ENCODE measurements at places on chromosomes 3 and 15.

- no peak for DNase-seq
Measured at GRCh38 chr3:50352781-50353180, 2.1 kb downstream of the CYB561D2 start.

DNA sequence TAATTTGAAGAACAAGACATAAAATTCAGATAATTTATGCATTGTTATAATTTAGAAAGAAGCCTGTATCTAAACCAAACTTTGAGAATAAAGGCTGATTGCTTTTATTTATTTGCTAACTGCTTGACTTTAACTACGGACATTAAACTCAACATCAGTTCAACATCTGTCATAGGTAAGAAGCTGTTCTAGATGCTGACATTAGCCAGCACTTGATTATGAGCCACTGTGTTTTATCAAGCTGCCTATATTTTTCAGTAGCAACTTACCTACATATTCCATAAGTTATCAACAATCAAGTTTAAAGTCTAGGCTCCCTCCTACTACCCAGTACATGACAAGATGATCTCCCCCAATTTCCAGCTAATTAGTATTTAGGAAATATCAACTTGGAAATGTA, 42.1 kb downstream of the USF3 start:
- no peak for DNase-seq

- no peak for DNase-seq
Measured at GRCh38 chr15:95563634-95564033, 766.9 kb upstream of the NR2F2 start.

- no peak for DNase-seq
Measured at GRCh38 chr3:181383760-181384159, 328.0 kb upstream of the SOX2 start.

DNA sequence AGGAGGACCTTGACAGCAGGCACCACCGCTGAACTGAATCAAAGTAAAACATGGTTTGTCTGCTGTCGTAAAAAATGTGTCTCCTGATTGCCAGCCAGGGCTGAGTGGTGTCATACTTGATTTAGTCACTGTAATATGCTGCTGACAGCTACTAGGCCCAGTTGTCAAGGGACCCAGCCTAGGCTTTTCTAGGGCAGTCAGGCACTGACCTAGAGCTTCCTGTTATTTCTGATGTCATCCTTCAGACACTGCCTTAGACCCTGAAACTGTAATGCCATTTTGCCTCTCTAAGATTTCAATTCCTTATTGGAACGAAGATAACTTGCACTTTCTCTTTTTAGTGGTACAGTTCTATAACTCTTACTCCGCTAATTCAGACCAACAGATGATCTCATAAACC, 2.6 kb upstream of the MRPL3 start:
- DNase-seq = no peak

- DNase-seq = no peak
Measured at GRCh38 chr3:69746119-69746518, 6.9 kb downstream of the MITF start.

- no peak for DNase-seq
Measured at GRCh38 chr3:86969500-86970189, 21.3 kb downstream of the VGLL3 start.

DNA sequence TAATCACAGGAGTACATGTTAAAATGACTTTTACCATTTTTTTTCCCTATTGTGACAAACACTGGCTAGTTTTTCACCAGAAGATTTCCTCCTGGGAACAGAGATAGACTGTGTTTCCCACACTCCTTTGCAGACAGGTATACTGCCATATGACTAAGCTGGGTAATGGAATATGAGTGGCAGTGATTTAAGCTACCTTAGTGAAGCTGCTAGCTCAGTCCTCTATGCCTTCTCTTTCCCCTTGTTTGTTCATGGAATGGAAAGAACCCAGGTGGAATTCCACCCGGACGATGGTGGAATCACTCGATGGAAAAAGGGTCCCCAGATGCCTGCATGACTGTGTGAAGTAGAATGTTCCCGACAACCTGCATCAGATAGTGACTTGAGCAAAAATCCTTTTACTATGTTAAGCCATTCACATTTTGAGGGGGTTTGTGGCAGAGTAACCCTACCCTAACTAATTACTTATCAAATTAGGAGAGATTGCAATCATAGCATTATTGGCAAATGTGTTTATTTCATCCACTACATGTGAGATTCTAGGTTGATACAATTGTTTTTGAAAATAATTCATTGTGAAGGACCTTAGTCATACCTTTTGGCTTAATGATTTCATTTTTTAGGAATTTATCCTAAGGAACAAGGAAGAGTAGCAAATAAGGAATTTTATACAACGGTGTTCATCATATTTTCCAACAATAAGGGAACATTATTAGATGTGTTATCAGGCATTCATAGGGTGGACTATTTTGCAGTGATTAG, 16.5 kb downstream of the THSD4 start:
- DNase-seq = no peak

DNA sequence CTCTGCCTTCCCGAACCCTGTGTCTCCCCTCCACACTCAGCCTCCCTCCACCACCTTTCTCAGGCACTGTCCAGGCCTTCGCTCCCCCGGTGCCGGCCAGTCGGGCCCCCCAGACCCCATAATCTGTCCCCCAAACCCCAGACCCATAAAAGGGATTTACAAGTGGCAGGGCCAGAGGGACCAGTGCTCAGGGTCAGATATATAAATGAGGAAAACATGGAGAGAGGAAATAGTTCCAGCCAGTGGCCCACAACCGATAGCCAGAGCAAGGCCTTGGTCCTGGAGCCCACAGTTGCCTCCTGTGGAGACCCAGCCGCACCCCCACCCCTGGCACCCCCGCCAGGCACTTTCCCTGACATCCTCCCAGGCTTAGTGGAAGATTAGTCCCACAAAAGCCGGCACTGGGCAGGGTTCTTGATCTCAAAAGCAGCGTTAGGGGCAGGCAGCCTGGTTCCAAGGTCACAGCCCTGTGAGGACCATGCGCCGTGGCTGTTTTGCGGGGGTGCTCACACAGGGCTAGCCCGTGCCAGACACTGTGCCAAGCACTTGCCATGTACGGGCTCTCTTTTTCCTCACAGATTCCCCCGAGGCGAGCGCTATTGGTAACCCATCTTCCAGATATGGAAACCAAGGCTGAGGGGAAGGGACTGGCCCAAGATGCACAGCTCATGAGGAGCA, 1.1 kb upstream of the PLXND1 start:
- no peak for DNase-seq

GRCh38 chr15:61063875-61064320, 165.2 kb downstream of the RORA start:
- no peak for DNase-seq

- no peak for DNase-seq
Measured at GRCh38 chr15:63088533-63089245, 33.0 kb upstream of the LACTB start.

GRCh38 chr15:67080118-67080899, 14.9 kb downstream of the SMAD3 start:
- DNase-seq = no peak

DNA sequence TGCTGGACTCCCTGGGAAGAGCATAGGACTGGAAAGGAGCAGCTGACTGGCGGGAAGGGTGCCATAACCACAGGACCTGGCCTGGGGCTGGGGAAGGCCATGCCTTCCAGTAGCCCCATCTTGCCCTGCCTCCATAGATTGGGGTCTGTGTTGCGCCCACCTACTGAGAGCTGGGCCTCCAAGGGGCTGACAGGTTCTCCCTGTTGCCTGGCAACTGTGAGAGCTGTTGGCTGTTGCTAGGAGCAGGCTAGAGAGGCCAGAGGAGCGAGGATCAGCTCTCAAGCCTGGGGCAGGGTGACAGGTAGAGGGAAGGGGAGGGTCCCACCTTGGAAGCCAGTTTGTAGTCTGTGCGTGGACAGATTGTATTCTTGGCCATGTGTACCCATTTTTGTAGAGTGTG, 2.8 kb upstream of the GNAI2 start:
- DNase-seq = no peak

GRCh38 chr3:107579371-107579770, 56.6 kb downstream of the BBX start:
- DNase-seq = no peak

- DNase-seq = no peak
Measured at GRCh38 chr15:52282418-52282817, 13.2 kb downstream of the MYO5C start.

GRCh38 chr3:123275691-123276090, 73.9 kb downstream of the SEC22A start:
- no peak for DNase-seq

DNA sequence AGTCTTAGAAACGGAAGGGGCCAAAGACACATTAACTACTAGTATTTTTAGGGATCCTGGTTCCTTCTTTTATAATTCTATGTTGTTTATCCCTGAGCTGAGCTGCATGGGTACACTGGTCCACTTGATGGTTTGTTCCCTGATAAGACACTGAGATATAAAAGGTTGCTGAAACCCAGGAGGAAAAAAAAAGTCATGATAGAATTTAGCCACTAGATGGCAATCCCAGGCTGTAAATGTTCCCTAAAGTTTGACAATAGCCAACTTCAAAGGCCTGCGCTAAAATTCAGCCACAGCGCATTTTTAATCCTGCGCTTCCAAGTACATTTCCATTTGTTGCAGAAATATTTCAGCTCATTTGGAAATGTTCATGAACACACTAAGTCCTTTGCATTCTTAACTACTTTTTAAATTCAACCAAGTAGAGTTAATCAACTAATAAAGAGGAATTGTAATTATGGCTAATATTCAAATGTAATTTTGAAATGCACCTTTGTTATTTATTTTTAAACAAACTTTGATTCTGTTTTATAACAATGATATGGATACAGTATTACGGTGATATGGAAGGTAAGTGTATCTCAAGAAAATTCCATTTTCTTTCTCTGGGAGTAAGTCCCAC, 249.3 kb upstream of the FEZF2 start:
- no peak for DNase-seq

GRCh38 chr3:177231242-177231641, 34.0 kb upstream of the TBL1XR1 start:
- DNase-seq = no peak

- DNase-seq = no peak
Measured at GRCh38 chr15:89679212-89679611, at the start of gene PLIN1. TSS of gene PLIN1 (minus strand) at chr15:89679367. CDS start at chr15:89677489, 1,878 bp downstream.

GRCh38 chr3:122942937-122943827, 84.4 kb downstream of the SEMA5B start:
- peak; percentile 12 for DNase-seq

- DNase-seq = no peak
Measured at GRCh38 chr15:41489641-41490040, 4.0 kb upstream of the ITPKA start.

DNA sequence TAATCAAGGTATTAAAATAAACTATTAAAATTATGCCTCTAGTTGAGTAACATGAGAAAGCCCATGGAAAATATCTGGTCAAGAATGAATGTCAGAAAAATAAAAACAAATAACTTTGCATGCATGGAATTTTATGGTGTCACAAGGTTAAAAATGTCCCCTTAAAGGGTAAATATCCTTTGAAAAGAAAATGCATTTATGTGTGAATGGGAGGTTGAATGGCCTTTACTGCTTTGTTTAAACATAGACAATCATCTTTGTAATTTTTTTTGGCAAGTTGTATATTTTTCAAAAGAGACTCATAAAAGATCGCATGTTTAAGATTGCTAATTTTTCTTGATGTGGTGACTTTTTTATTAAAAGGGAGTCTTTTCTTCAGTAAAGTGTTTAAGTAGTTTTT, 564.2 kb downstream of the NR2F2 start:
- no peak for DNase-seq

GRCh38 chr3:110180733-110181132, 843.4 kb upstream of the DPPA4 start:
- no peak for DNase-seq

GRCh38 chr15:57522148-57522547, 69.6 kb upstream of the MYZAP start:
- no peak for DNase-seq

DNA sequence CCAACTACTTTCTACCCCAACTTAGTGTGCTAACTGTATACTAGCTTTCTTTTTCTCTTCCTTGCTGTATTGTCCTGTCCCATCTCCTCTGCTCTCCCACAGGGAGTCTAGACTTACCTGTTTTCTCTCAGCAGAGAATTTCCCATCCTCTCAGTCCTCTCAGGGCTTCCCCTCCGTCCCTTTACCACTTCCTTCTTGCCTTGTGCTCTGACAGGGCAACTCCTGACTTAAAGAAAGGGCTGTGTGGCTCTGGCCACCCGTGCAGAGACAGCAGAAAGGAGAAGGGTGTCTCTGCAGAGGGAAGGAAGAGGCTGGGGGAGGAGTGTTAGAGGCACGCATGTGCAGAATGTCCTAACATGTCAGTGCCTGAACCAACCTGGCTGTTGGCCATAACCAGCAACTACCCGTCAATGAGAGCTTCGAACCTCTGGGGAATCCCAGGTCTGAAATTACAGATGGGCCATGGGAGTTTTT, at the start of gene GCSAM:
Gene GCSAM (minus strand): TSS at position 274 of the 474 bp plus-strand sequence. CDS start 128 bp downstream, at position 146.
- peak; percentile 73 for DNase-seq

GRCh38 chr3:175805825-175806224, 946.7 kb downstream of the NAALADL2 start:
- no peak for DNase-seq

DNA sequence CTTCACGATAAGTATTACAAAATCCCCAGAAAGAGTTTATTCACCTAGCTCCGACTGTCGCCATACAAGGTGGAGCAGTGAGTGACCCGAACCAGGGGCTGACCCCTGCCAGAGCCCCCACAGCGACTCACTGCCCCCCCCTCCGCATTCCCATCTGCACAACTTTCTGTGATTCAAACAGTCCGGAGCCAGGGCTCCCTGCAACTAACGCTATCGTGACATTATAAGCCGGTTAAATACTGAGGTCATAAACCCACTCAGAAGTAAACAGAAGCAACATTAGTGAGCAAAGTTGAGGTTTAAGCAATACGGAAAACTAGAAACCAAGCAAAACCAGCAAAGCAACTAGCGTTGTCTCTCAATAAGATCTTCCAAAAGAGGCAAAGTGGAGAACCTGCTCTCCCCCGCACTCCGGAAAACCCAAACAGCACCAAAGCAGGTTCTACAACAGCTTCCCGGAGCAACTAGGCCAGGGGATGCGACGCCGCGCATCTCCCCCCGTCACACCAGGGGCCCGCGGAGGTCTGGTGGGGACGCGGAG, 642 bp downstream of the SCAP start:
- no peak for DNase-seq

GRCh38 chr3:132341746-132342145, 24.5 kb downstream of the ACP3 start:
- no peak for DNase-seq

DNA sequence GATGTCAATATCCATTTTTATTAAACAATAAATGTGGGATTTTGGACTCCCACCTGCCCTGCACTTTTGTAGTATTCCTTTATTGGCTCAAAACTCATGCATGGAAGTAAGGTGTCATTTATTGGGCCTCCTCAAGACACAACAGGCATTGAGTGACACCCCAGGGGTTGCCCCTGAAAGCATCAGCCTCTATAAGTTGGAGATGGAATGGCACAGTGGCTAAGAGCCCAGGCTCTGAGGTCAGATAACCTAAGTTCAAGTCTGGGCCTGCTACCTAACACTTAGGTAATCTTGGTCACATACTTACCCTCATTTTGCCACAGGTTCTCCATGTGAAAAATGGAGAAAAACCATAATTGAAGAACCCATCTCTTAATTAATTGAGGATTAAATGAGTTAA, 4.6 kb downstream of the CAPN3 start:
- DNase-seq = no peak
